ENCODE measurements at places on chromosomes 4 and X.

GRCh38 chr4:167102475-167102874, 131.8 kb downstream of the SPOCK3 start:
- DNase-seq: no peak

GRCh38 chr4:122341886-122342285, 36.9 kb upstream of the ADAD1 start:
- DNase-seq: no peak

DNA sequence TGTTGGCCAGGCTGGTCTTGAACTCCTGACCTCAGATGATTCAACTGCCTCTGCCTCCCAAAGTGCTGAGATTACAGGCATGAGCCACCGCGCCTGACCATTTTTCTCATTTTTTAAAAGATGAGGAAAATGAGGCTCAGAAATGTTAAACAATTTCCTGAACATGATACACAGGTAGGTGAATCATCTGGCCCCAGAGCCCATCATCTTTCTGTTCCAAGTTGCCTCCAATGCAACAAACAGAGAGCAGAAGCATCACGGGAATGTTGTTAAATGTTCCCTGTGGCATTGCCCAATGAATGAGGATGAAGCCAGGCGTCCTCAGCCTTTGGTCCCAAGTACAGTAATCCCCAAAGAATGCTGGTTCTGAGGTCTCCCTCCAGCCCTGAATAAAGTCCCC, 31.3 kb upstream of the ANXA5 start:
- DNase-seq: no peak

DNA sequence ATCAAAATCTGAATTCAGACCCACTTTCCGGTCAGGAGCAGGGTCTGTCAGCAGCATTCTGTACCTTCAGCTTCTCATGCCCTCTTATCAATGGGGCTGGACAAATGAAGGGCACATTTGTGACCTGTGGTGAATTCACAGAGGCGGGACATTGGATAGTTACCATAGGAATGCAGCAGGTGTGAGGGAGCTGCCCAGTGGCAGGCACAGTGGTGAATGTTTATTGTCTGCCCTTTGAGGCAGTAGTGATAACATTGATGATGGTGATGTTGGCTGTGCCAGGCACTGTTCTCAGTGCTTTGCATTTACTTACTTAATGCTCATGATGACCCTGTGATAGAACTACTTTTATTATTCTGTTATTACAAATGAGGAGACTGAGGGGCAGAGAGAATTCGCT, 101.2 kb upstream of the KIT start:
- DNase-seq: no peak

- no peak for DNase-seq
Observed at GRCh38 chrX:5528057-5528456, 700.6 kb downstream of the NLGN4X start.

DNA sequence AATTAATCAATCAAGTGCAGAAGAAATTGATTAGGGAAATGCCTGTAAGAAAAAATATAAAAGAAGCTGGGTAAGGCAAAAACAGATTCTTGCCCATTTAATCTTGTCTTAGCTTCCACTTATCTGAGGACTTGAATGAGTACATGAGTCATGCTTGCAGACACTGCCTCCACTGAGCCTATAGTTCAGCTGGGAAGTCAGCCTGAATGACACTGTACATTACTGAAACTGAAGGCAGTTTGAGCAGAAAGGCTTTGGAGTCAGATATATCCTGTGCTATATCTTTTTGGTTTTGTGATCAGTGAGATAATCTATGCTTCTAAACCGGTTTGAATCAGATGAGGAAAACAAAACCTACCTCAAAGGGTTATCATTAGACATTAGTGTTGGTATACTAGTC, 61.3 kb downstream of the NUDT11 start:
- DNase-seq: no peak

GRCh38 chr4:15649914-15650545, 5.1 kb downstream of the FBXL5 start:
- DNase-seq: no peak

GRCh38 chr4:16043642-16044498, 40.0 kb downstream of the PROM1 start:
- no peak for DNase-seq

DNA sequence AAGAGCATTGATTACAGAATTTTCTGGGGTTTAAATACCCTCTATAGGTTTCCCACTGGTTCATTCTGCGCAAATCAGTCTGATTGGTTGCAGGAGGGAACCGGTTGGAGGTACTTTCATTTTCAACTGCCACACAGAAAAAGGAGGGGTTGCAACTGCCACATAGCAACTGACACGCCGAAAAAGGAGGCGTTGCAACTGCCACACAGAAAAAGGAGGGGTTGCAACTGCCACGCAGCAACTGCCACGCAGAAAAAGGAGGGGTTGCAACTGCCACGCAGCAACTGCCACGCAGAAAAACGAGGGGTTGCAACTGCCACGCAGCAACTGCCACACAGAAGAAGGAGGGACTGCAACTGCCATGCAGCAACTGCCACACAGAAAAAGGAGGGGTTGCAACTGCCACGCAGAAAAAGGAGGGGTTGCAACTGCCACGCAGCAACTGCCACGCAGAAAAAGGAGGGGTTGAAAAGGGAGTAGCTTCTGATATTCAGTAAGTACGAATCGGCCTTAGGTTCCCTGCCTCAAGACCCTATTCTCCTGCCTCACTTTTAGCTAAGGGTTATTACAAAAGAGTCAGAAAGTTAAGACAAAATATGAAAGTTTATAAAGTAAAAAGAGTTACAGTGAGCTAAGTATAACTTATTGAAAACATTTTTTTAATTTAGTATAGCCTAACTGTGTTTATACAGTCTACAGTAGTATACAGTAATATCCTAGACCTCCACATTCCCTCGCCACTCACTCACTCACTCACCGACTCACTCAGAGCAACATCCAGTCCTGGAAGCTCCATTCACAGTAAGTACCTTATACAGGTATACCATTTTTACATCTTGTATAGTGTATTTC, 431.8 kb downstream of the KCTD8 start:
- DNase-seq: no peak

DNA sequence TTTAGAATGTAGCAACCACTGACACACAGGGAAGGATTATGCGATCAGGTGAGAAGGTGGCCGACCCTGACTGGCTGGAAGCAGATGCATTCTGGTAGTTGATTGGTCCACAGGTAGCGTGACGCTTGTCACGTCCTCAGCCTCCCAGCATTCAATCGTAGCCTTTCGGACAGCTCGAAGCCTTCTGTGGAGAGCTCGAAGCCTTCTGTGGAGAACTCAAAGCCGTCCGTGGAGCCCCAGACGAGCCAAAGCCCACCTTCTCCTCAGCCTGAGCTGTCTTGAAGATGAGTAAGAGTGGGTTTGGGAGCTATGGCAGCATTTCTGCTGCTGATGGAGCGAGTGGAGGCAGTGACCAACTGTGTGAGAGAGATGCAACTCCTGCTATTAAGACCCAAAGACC, 319 bp downstream of the RPA4 start:
- DNase-seq: no peak

GRCh38 chrX:125003746-125004446, 315.8 kb upstream of the TEX13C start:
- no peak for DNase-seq

- no peak for DNase-seq
Observed at GRCh38 chr4:4838936-4839810, 20.3 kb upstream of the MSX1 start.

DNA sequence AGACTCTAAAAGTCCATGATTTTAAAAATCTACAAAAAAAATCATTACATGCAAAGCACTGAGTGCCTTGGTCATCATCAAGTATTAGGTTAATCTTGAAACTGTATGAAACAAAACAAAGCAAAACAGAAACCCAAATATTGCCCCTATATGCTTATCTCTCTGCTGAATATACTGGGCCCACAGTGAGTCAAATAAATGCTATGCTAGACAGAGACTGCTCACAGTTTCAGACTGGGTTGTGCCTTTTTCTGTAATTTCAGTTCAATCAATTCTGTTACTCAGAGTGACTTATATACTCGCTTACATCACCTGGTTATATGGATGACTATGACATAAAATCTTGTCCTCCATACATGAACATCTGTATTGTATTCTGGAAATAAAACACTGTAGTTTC, 257.1 kb upstream of the ACTRT1 start:
- DNase-seq: no peak

DNA sequence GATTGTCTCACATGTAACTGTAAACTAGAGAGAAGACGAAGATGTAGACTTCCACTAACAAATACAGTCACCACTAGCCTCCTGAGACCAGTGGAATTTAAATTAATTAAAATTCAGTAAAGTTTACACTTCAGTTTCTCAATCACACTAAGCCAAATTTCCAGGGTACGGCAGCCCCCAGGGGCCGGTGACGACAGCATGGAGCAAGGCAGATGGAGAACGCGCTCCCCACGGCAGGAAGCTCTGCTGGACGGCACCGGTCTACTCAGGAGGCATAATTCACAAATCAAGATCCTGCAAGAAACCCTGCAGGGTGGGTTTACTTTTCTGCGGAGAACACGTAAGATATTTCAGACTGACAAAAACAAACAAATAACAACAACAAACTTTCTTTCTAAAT, 80.7 kb downstream of the FAT1 start:
- no peak for DNase-seq

- DNase-seq: no peak
Observed at GRCh38 chr4:170106900-170107299, 17.1 kb upstream of the AADAT start.

- DNase-seq: no peak
Observed at GRCh38 chr4:188492886-188493285, 353.6 kb downstream of the TRIML1 start.

GRCh38 chr4:2651546-2651945, 104.6 kb downstream of the TNIP2 start:
- DNase-seq: no peak

DNA sequence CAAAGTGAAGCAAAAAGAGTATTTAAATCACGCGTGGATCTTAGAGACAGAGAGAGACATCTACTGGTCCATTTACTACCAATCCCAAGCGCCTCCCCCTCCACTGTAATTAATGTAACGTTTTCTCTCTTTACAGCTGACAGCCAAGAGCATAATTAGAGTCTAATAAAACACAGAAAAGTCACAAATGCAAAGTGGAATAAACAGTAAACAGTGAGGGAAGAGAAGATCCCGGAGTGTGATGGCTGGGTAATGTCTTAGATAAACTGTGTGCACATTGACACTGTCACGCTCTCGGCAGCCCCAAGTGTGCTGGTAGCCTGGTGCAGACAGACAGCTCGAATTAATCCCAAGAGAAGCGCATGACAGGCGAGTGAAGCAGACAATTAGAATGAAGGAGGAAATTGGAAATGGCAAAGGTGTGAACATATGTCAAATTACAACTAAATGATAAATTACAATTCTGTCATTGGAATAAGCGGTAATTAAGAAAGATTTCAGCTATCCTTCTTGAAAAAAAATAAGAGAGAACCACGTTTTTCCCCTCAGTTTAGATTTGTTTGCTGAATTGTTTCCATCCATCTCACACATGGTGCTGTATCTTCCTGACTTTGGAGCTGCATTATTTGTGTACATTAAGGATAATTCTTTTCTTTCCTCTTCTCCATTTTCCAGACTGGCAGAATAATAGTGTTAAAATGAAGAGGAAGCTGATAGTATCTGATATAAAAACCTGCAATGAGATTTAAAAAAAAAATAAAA, 100.1 kb downstream of the CXXC4 start:
- DNase-seq: no peak

GRCh38 chr4:43452948-43453347, 560.4 kb downstream of the GRXCR1 start:
- DNase-seq: no peak

DNA sequence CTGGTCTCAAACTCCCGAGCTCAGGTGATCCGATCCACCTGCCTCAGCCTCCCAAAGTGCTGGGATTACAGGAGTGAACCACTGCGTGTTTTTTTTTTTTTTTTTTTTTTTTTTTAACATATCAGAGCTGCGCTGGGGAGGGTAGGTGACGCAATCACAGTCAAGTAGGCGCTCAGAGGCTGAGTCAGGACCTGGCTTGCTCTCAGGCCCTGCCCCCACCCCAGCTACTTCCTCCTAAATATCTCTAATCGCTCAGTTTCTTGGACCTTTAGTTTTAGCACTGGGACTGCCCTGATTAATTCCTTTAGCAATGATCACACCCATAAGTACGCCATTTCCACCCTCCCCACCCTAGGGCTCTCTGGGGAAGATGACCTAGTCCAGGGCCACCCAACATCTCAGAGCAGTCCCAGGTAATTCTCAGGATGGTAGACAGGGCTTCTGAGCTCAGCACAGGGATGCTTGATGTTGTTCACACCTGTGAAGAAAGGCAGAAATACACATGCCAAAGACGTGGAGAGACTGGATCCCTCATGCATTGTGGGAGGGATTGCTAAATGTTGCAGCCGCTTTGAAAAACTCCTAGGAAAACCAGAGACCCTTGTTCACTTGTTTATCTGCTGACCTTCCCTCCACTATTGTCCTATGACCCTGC, 50.2 kb downstream of the DDX3X start:
- no peak for DNase-seq

- DNase-seq: no peak
Observed at GRCh38 chr4:44684648-44685047, 6.4 kb downstream of the GUF1 start.

DNA sequence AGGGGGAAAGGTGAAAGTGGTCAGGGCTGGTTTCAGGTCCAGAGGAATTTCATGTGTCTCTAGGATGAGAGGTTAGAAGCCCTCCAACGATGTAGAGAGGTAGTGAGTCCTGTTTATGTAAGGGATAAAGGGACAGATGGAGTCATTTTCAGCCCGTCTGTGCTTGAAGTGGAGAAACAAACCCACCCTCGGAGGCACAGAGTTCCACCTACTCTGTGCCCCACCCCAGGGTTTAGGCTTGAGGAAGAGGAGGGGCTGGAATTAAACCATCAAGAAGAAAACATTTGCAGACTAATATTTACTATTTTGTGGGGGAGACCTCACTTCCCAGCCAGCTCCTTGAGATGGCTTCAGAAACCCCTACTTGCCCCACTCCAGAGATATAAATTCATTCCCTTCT, 868 bp upstream of the GNL3L start:
- DNase-seq: no peak

DNA sequence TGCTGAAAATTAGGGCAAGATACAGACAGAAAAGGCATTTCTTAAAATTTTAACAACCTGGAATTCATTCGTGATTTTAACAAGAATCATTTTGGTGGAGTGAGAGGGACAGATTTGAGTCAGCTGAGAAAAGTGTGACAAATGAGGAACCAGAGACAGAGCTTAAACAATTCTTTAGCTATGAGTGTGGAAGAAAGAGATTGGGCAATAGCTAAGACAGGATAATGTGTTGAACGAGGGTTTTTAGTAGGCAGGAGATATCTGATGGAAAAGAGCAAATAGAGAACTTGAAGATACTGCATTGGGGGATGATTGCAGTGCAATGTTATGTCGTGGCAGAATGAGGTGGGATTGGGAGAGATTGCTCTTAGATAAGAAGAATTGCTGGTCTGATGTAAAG, 164.2 kb upstream of the SPRY1 start:
- DNase-seq: no peak

DNA sequence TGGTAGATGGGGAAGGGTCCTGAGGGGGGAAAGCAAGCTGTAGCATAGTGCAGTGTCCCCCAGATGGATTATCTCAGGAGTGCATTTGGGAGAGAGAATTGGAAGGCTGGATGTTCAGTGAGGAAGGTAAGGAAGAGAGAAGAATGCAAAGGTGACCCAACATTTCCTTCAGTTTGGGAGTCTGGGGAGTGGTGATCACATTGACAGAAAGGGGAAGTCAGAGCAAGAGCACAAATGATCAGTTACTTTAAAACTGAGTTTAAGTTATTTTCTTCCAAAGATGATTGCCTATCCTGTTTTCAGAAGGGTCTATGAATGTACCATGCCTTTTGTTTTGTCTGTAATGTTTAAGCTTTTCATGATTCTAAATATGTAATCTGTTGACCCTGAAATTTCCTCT, 47.6 kb downstream of the ARHGAP10 start:
- DNase-seq: no peak

Data from activated CD4-positive, alpha-beta T cell treated with anti-CD3 and anti-CD28 coated beads, Interleukin-2, amount 50 U/mL, for 24 hours (primary cell).